ENCODE measurements at places on chromosomes 6 and 20.

DNA sequence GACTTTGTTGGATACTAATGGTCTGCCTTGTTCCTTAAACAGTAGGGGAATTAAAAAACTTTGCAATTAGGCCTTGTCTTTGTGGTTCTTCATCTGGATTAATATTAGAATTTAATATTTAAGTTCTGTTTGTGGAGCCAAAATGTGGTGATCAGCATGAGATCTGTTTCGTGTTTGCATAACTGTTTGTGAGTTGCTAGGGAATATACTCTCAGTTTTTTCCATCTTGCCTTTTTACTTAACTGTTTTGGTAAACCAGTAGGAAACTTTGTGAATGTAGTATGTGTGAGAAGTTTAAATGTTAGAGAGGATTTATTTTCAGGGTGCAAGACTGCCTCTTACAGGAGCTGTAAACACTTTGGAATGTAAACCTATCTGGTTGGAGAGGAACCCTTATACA lies 35.6 kb downstream of the LRRC1 start:
- no peak for DNase-seq

- no peak for DNase-seq
Measured at GRCh38 chr20:13424174-13424833, 203.2 kb downstream of the ISM1 start.

DNA sequence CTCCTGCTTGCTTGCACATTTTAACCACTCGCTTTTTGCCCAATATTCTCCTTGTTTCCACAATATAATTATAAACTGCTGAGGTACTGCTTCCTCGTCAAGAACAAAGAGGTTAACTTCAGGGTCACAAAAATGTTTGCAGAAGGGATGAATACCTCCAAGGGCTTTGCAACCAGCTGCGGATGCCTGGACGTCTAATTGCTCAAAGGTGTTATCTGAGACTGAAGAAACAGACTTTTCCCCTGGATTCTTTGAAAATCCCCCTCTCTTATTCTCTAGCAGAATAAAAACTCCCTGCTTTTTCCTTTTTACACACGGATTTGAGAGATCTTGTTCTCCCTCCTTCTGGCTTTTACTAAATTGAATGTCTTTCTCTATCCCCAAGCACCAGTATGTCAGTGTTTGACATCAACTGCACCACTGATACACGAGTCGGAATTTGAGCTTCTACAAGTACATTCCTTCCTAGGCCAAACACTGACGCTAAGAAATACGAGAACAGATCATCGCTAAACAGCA lies 336 bp upstream of the SMPDL3A start:
- no peak for DNase-seq

- DNase-seq, result no peak
Measured at GRCh38 chr6:67358241-67358640, 1276.8 kb upstream of the ADGRB3 start.

GRCh38 chr6:31465718-31466117 lies 32.2 kb upstream of the MICB start:
- DNase-seq, result no peak

DNA sequence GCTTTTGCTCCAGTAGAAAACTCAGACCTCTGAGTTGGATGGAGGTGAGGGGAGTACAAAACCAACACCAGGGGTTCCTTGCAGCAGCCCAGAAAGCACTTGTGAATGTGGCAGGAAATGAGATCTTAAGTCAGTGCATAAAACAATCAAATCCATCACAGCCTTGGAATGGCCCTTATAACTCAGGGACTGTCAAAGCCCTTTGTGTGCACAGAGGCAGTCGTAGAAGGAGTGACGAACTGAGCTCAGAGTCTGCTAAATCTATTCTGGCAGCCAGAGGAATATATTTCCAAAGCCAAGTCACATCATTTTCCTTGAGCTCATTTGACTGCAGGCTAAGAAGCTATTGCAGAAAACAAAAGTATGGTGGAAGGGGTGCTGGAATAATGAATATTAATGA lies 676.6 kb downstream of the DHX35 start:
- no peak for DNase-seq

DNA sequence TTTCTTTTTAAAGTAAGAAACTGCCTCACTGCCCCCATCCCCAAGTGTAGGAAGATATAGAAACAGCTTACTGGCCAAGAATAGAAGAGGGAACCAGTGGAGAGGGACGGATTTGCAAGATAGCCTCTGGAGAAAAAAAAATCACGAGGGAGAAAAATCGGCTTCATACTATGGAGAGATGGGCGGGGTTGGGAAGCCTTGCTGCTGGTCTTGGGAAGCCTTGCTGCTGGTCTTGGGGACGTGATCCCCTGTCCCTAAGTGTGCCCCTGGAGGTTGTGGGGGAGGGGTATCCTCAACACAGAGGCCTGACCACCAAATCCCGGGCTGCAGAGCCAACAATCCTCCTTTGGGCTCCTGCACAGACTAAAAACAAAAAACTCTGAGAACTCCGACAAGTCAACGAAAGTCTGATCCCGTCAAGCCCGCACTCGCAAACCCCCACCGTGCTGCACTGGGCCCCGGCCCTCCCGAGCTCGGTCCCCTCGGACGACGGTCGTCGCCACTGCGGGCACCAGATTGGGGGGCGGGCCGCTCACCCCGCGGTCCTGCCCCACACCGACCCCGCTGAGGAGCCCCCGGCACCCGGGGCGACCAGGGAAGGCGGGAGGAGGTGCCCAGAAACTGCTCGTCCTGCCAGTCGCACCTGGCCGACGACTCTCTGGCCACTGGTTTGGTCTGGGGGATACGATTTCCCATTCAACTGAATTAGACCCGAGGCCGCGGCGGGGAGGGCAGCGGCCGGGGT lies 750 bp downstream of the MAP7 start:
- no peak for DNase-seq

GRCh38 chr20:9520086-9520485 lies 5.7 kb downstream of the LAMP5 start:
- no peak for DNase-seq

GRCh38 chr20:37326666-37327065 lies 19.3 kb upstream of the SRC start:
- no peak for DNase-seq

DNA sequence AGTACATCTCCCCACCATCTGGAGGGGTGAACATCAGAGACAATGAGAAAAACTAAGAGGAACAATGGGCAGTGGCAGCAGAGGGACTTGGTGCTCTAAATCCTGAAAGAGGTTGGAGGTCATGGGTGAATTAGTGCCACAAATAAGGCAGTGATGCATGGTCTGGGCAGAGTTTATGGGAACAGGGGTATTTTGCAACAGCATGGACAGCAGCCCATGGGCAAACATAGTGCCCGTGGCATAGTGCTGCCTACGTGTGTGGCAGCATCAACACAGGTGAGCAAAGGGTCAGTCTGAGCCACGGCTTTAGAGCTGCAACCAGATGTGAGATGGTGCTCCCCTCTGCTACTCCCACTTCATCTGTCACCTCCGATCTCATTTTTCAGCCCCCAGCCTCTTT lies 459.1 kb upstream of the CITED2 start:
- DNase-seq, result no peak

GRCh38 chr6:107491138-107491609 lies 1.3 kb downstream of the SOBP start:
- DNase-seq, result no peak

DNA sequence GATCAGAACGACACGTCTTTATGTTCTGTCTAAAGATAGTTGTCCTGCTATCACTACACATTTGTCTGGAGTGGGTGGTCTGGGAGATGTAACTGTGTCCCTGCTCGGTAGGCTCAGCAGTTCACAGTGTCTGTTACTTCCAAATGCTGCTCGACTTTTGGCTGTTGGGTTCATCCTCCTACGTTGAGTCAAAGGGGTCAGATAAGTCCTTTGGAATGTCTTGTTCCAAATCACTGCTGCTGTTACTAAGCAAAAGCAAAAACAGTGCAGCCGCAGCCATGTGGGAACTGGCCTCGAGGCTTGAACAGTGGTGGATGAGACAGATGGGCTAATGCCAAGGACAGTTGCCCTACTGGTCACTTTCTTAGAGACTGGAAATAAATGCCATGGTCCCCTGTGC lies 272.2 kb upstream of the MAP3K7 start:
- DNase-seq, result no peak

GRCh38 chr6:21777846-21778245 lies 184.3 kb downstream of the SOX4 start:
- DNase-seq, result no peak

GRCh38 chr6:149118737-149119653 lies 198.5 kb upstream of the TAB2 start:
- no peak for DNase-seq

GRCh38 chr6:113464960-113465359 lies 392.2 kb upstream of the MARCKS start:
- no peak for DNase-seq
